ENCODE measurements at places on chromosomes 11 and 22.

GRCh38 chr11:114291842-114292680 lies 4.1 kb upstream of the NNMT start:
- no peak for DNase-seq

DNA sequence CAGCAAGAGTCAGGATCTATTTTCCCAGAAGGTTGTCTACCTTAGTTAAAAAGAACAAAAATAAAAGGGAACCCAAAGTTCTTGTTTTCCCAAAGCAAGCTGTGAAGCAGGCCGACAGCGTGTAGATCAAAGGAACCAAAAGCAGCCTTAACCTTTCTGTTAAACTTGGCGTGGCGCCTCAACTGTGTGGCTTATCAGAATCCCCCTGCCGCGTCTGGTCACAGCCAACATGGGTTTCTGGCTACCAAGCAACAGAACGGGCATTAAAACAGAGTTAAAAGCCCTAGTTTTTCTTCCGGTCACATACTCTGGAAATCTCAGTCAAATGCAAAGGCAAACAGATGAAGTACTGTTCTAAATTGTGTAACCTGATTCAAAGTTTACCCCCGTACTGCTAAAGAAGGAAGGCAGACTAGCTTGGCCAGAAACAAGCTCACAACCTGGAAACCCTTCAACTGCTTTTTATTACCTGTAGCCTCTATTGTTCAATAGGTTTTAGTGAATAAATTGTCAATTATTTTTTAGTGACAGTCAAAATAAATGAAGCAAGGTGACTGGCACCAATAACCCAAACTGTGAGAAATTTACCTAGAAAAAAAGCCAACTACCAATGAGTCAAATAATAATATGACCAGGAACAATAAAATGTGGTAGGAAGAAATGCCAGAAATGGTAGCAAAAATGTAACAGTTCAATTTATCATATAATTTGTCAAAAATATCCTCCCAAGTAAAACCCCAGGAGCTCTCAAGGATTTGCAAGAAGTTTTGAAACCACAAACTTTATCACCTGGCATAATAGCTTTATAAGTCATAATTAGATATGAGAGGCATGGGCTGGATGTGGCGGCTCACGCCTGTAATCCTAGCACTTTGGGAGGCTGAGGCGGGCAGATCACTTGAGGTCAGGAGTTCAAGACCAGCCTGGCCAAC lies 21.4 kb downstream of the CHKA start:
- DNase-seq: peak; percentile 31

- DNase-seq: no peak
Observed at GRCh38 chr11:3231550-3231850, 717 bp downstream of the MRGPRE start.

- DNase-seq: no peak
Observed at GRCh38 chr11:114166897-114167323, 107.4 kb downstream of the ZBTB16 start.

DNA sequence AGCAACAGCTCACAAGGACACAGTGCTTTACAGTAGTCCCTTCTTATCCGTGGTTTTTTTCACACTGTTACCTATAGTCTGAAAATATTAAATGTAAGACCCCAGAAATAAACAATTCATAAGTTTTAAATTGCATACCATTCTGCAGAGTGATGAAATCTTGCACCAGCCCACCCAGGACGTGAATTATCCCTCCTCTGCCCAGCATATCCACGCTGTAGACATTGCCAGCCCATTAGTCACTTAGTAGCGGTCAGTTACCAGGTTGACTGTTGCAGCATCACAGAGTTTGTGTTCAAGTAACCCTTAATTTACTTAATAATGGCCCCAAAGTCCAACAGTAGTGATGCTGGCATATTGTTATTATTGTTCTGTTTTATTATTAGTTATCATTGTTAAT lies 3.6 kb downstream of the CLTCL1 start:
- DNase-seq: no peak

- no peak for DNase-seq
Observed at GRCh38 chr22:19679522-19680101, 34.7 kb upstream of the SEPTIN5 start.

- no peak for DNase-seq
Observed at GRCh38 chr11:79201677-79202347, 239.0 kb downstream of the TENM4 start.

- no peak for DNase-seq
Observed at GRCh38 chr22:49790912-49791311, 36.8 kb downstream of the BRD1 start.

DNA sequence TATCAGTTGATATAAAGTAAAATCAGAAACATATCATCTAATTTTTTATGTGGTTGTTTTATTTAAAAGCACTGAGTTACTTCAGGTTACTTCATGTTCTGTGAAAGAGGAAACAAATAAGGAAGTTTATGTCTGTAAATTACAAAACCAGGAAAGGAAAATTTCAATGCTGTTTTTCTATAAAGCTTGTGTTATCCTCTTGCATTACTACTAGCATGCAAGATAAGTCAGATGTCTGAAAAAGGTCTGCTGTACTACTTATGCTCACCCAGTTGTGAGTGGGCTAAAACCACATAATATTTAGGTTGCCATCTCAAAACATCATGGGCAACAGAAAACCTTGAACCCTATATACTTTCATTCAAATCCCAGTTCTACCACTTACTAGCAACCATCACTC lies 121.5 kb downstream of the ATG16L2 start:
- no peak for DNase-seq

DNA sequence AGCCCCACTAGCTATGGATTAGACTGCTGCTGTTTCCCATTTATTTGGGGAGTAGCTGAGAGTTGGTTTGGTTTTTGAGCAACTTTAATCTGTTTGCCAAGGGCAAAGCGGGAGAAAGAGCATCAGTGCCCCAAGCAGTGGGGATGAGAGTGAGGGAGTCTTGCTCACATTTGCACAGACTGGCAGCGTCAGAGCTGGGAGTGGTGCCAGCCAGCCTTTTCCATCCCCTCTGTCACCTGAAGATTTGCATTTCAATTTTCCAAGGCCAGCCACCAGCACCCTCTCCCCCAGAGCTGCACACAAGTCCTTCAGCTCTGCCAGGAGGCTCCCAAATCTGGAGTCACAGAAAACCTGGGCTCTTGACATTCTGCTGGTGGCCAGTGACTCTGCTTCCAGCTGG lies 21.0 kb upstream of the UVRAG start:
- DNase-seq: no peak

- no peak for DNase-seq
Observed at GRCh38 chr11:72373163-72373562, 61.2 kb downstream of the CLPB start.

DNA sequence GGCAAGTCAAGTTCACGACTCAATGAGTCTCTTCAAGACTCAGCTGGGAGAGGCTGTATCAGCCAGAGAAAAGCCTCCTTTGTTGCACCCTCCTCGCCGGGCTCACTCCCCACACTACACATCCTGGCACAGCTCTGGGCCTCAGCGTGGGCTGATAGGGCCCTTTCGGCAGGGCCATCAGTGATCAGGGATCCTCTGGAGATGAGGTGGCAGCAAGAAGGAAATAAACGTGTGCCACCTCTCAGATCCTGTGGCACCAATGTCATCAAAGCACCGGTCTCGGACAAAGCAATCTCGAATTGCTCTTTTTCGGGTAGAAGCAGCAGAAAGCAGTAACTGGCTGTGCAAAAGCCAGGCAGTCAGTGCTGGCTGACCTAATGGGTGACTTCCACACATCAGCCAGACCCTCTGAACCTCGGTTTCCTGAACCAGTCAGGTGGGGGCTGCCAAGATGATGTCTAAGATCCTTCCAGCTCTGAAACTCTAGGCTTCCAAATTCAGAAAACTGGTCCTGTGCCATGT lies 2.1 kb downstream of the EHD1 start:
- no peak for DNase-seq

- no peak for DNase-seq
Observed at GRCh38 chr22:41893591-41894375, 21.1 kb downstream of the SHISA8 start.

DNA sequence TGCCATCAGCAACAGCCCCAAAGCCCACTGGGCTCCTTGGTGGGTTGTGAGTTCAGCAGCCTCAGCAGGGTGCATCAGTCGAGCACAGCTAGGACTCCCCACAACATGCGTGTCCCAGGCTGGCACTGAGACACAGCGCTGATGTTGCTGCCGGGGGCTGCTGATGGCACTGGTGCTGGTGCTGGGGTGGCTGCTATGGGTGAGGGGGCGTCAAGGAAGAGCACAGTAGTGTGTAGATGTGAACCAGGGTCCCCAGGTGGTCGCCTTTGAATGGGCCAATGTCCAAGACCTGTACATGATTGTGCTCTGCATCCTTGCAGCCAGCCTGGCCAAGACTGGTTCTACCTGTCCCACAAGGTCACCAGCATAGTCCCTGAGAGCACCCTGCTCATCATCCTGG lies 121.3 kb upstream of the SERPIND1 start:
- DNase-seq: no peak

DNA sequence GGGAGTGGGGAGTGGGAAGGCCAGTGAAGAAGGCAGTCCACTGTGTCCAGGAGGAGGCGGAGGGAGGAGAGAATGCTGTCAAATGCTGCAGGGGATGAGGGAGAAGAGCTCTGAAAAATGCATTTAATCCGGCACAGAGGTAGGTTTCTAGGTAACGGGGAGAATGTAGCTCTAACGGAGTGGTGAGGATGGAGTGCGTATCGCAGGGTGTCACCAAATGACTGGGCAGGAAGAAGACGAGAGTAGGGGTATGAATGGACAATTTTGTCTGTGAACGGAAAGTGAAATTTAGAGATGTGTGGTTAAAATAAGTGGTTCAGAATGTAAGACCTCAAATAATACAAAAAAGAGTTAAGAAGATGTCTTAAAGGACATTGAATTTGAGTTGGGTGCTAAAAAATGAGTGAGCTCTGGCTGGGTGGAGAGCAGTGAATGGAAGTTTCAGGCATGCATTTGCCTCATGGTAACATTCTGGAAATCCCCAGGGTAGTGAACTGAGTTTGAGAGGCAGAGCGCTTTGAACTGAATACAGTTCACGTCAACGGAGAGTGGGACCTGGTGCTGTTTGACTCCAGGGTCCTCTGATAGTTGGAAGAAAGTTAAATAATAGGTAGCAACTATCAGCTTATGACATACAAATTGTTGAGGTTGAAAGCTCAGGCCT lies 81.3 kb upstream of the CADM1 start:
- DNase-seq: no peak

- DNase-seq: no peak
Observed at GRCh38 chr22:46143491-46144147, 6.7 kb upstream of the PPARA start.

DNA sequence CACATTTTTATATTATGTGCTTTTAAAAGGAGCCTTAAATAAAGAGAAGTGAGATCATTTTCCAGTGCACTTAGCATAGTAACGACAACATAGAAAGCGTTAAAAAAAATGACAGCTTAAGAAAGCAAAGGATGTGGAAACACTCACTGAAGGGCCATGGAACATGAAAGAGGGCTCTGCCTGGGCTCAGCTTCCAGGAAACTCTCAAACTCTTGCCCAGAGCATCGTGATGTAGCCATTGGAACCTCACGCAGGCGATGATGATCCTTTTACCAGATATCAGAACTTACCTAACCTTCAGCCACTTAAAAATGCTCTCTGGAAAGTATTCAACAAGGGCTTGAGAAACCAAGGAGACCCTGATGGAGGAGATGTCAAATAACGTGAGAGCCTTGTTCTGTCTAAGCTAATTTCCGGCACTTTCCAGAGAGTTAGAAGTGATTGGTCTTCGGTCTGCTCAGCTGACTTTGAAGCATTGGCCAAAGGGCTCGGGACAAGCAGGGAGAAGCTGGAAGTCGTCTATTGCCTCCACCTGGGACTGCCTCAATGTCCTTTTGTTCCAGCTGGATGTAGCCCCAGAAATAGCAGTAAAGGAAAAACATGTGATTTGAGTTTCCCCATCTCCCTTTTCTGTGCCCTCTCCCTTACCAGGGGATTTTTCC lies 21.5 kb upstream of the ETS1 start:
- DNase-seq: peak; percentile 52

DNA sequence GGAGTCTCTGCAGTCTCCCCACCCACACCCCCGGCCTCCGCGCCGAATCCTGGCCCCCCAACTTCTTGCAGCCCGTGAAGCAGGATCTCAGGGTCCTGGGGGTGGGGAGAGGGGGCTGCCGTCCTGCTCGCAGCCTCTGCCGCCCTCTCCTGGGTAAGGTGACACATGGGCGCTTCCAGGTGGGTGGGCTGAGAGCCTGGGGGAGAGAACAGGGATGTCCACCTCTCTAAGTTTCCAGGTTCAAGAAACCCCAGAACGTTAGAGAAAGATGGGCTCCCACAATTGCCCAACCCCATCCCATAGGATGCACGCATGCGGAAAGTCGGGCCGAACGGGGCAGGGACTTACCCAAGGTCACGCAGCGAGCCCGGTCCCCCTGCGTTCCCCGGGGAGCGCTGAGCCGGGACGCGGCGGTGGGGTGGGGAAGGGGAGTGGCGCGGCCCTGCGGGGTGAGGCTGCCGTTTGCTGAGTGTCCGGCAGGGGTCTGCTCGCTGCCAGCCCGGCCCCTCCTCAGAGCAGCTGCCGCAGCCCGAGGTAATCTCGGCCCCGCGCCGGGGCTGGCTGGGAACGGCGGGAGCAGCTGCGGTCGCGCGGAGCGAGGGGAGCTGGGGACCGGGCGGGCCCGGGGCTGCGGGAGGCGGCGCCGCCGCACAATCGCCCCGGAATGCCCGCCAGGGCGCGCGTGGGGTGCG lies 705 bp upstream of the CAPN1 start:
- peak; percentile 54 for DNase-seq

DNA sequence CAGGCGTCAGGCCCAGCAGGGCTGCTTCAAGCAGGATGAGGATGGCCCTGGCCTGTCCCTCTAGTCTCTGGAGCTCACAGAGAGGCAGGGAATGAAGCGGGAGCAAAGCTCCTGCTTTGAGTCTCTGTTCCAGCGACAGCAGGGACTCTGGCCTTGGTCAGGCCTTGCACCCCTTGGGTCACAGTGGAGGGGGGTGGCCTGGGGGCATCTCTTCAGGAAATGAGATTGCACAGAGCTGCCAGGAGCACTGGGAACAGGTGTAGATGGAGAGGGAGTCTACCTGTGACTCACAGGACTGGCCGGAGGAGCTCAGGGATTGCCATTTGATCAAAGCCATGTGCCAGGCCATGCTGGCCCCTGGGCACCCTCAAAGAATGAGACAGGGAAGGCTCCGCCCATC lies 1.6 kb downstream of the ANO1 start:
- DNase-seq: no peak

DNA sequence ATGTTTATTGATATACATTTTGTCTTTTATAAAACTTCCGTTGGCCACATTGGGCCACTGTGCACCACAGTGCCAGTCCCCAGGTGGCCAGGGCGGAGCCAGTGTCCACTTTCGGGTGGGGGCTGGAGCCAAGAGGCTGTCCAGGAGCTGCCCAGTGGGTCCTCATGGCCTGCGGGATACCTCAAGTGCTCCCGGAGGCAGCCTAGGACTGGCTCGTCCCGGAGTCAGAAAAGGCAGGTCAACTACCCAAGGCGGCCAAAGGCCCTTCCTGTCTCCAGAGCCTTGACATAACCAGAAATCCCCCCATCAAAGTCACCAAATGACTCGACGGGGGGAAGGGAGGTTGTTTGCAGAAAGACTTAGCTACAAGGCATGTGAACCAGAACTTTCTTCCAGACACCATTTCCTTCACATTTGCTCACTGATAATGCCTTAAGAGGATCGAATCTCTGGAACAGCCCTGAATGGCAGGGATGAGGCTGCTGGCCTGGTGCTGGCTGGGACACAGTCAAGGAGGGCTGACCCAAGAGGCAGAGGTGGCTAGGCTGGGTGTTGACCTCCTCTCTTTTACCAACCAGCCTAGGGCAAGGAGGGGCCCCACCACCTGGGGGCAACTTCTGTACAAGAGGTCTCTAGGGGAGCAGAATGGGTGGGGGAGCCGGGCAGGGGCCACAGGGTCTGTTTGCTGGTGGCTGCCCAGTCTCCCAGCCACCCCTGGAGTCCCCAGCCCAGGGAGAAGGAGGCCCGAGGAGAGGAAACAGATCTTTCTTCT lies 8.4 kb downstream of the MRGPRF start:
- no peak for DNase-seq
